T-helper 9 cell (primary cell): ENCODE measurements at places on chromosomes 3 and 15.

- no peak for DNase-seq
Measured at GRCh38 chr3:11076711-11077110, 77.6 kb upstream of the HRH1 start.

- DNase-seq, result no peak
Measured at GRCh38 chr3:167318996-167319615, 61.0 kb downstream of the ZBBX start.

GRCh38 chr3:108509263-108509662 is 1.1 kb downstream of the MYH15 start:
- DNase-seq, result no peak

DNA sequence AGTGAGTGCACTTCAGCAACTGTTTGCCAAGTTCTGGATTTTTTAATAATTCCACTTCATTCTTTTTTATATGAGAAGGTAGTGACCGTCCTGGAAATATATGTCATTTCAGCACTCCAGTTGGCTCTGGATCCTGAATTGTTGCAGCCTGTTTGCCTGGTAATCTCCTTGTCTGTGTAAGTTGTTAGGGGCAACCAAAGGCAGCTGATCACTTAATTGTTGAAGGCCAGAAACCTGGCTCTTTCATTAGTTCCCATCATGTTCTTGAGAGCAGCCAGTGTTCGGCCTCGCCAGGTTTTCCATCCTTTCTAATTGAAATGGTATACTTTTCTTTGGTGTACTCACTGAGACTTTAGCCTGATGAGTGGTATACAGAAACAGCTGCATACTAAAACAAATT is 168.6 kb downstream of the SOX2 start:
- no peak for DNase-seq

DNA sequence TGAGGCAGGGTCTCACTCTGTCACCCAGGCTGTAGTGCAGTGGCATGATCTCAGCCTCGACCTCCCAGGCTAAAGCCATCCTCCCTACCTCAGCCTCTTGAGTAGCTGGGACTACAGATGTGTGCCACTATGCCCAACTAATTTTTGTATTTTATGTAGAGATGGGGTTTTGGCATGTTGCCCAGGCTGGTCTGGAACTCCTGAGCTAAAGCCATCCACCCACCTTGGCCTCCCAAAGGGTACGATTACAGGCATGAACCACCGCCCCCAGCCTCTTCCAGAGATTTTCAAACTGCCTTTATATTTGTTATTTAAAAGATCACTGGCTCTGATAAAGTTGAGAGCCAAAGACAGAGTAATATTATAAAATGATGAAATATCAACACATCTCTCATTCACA is 37.3 kb downstream of the BSN start:
- DNase-seq, result no peak

DNA sequence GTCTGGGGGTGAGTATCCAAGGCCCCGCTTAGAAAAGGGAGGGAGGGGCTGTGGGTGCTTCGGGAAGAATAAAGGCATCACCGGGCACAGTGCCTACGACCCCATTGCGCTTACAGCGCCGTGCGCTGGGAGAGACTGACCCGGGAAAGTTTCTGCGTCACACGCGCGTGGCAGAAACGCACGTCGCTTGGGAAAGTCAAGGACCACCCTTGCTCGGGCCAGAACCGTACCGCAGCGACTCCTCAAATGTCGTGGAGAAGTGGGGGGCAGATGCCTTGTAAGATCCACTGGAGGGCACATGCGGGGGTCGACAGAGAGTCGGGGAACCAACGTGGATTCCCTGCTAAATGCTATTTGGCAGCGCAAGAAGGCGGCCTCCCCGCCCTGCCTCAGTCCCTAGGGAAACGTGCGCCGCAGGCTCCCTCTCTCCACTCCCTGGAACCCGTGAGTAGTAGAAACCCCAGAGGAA is 2.4 kb downstream of the ADAMTS9 start:
- DNase-seq, result no peak

- no peak for DNase-seq
Measured at GRCh38 chr15:78938658-78939488, 6.0 kb downstream of the CTSH start.

DNA sequence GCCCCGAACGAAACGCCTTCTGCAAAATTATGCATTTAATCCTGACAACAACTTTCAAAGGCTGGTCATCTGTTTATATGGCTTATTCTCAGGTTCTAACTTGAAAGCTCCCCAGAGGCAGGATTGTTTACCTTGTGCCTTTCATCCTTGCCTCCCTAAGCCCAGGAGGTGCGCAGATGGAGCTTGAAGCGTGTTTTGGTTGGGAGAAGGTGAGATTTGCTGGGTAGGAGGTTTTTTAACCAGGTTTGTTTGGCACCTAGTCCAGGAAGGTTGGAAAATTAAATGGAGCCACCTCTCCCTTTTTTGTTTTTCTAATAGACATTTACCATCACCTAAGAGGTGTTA is 675 bp downstream of the TSEN2 start:
- no peak for DNase-seq

- no peak for DNase-seq
Measured at GRCh38 chr3:54121414-54122323, 683 bp upstream of the CACNA2D3 start.

DNA sequence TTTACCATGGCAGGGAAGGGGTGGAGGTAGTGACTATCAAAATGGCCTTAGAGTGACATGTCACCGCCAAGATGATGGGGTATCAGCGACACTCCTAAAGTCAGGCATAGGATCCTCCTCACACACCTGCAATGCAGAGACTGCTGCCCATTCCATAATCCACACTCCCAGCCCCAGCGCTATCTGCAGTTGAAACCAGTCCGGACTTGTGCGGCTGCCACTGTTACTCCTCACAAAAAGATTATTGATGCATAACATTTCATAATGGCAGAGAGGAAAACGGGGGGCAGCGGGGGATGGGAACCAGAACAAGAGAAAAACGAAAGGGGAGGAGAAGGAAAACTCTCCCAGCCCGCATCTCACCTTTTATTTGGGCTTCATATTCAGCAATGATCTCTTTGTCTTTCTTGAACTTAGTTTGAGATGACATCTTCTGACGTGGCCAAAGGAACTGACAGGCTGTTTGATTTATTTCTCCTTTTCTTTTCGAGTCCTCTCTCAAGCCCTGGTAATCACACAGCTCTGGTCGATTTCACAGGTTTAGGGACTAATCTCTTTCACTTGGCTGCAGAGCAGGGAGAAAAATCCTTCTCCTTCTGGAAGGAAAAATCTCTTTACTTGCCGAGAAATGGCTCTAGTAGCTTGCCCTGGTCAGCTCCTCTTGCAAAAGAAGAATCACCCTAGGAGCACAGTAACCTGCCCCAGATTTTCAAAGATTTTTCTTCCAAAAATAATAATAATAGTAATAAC is 749 bp downstream of the SRGAP3 start:
- no peak for DNase-seq

GRCh38 chr3:29488922-29489321 is 208.1 kb downstream of the RBMS3 start:
- no peak for DNase-seq

GRCh38 chr3:31220431-31220830 is 312.3 kb upstream of the STT3B start:
- no peak for DNase-seq

DNA sequence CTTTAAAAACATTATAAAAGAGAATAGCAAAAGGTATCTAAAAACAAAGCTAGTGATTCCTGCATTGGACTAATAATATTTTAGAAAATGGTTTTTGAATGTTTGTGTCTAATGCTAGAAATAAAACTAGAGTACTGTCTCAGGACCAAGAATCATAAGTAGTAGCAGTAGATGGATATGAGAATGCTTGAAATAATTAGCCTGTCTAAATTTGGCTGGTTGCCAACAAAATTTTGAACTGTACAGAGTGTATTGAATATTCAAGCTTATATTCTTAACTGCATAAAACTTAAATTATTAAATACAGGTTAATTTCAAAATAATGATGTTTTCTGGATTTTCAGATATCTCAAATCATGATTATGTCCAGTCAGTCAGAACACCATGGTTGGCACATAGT is 14.0 kb downstream of the ABHD5 start:
- no peak for DNase-seq

GRCh38 chr3:83513051-83513450 is 1445.7 kb upstream of the CADM2 start:
- DNase-seq, result no peak

- DNase-seq, result no peak
Measured at GRCh38 chr3:114624571-114625181, 330.8 kb downstream of the TIGIT start.

DNA sequence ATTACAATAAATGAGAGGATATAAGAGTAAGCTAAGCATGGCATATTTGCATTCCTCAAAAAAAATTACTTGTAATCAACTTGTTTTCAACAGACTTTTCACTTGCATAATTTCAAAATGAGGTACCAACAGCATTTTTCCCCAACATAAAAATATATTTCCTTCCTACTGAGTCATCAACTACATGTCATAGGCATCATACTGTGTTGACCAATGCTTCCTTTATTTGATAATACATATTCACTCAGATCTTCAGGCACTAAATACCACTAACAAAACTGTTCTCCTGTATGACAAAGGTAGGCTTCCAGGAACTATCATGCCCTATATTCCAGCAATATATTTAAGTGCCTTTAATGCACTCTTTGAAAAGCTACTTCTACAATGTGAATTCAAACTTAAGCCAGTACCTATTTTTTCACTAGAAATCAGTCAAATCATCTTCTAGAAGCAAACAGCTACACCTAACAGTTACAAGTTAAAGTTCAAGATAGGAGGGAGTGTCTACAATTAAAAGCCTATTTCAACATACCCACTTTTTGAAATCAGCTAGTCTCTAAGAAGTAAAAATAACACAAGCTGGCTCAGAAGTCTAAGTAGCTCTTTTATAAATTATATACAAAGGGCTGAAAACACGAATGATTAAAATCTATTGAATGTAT is 11.3 kb downstream of the ADAM10 start:
- no peak for DNase-seq

GRCh38 chr3:140187028-140187427 is 252.0 kb downstream of the CLSTN2 start:
- no peak for DNase-seq

GRCh38 chr3:78668302-78668701 is 1099.5 kb downstream of the ROBO1 start:
- DNase-seq, result no peak

- no peak for DNase-seq
Measured at GRCh38 chr3:121836064-121836463, 1.1 kb downstream of the EAF2 start.

DNA sequence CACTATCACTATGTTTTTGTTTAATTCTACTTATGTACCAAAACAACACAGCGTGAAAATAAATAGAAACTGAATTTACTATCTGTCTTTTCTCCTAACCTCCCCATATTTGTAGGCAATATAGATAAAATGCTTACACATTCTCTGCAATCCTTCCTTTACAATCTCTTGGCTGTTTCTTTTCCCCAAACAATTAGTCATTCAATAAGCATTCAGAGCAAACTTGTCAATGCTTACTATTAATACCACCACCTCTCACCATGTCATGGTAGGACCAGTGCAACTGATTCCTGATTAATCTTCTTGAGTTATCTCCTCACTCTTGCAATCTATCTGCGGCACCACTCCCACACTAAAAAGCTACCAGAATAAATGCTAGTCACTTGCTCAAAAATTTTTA is 74.0 kb upstream of the TTBK2 start:
- no peak for DNase-seq

DNA sequence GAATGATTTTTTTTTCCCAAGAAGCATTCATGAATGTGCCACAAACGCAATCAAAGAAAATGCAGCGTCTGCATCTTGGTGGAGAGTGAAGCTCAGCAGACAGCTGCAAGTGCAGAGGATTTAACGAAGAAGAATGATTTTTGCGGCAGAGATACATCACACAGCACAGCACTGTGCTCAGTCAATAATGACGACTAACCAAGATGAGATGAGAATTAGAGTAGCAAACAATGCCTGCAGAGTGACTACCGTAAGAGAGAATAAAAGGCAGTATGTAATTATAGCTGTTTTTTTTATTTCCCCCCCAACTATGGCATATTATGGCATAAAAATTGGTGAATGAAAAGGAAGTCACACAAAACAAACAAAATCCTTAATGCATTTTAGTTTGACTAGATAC is 218.0 kb upstream of the ROBO1 start:
- no peak for DNase-seq

GRCh38 chr3:62554264-62554799 is 181.0 kb upstream of the FEZF2 start:
- DNase-seq, result no peak

GRCh38 chr3:46848271-46849044 is 14.8 kb downstream of the MYL3 start:
- DNase-seq, result no peak

DNA sequence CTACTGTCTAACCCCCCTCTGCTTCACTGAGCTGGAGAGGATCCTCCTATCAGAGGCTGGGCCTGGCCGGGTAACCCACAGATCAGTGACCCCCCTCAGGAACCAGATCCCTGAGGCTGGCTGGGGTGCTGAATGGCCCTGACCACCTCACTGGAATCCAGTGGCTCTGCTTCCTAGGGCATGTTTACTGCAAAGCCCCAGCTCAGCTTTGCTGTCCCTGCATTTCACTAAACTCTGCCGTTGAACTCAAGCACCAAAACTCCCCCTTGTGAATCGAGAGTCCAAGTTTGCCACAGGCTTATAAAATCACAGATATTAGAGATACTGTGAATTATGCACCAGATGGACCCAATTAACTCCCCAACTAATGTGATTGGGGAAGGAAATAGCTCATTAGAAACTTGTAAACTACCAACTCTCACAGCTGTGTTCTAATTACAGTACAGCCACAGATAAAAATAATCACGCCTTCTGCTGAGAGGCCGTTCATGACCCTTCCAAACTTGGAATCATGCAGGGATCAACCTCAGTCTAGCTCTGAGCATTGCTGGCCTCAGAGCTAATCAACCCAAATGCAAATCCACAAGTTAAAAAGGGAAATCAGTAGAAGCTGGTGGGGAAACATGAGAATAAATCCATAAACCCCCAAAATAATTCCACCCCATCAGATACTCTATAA is 47.0 kb downstream of the OCA2 start:
- no peak for DNase-seq

- DNase-seq, result no peak
Measured at GRCh38 chr15:63233667-63234423, 43.6 kb upstream of the APH1B start.
